ENCODE measurements at places on chromosomes 3 and 15.
A peak's percentile ranks its signal among the peaks of the same experiment; 100 is the strongest.

DNA sequence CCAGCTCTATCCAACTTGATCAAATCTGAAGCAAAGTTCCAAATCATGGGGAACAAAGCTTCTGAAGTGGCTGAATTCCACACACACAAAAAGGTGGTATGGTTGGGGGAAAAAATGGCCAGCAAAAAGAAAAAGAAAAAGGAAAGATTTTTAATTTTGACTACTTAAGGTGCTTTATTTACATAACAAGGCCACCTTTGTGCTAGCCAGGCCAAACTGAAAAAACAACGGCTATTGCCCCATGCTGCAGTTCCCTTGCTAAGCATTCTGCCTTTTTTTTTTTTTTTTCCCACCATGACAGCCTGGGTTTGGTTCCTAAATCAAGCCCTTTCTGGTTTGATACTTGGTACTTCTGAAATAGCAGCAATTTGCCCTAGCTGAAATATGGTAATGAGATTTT, 66.5 kb upstream of the DAZL start:
- no peak for DNase-seq

- peak; percentile 68 for DNase-seq
These were observed 13.7 kb upstream of the PRKCD start for GRCh38 chr3:53147151-53147902.

DNA sequence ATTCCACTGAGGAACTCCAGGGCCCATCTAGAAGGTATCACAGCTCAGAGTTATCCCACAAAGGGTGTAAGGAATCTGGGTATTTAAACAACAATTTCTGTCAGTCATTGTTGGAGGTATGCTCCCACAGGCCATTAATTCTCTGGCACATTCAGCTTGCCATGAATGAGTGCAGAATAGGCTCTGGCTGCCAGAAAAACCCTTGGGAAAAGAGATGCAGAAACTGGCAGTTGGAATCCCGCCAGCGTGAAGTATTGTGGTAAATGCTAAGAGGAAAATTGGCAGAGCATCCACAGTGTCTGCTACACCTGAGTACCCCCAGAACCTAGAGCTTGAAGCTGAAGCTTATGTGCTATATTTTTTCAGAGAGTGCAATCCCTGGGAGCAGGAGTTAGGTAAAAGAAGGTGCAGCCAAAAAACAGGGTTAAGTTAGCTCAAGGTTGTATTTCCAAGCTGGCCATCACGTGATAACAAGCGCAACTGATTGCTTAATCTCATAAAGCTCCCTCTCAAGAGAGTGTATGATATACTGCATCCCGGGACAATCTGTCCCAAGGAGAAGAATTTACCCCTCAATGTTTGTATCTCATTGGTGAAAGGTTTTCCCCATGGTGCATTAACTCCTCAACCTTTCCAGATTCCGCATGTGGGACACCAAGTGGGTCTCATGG, 94.2 kb upstream of the ACP3 start:
- DNase-seq: no peak

GRCh38 chr15:48414015-48414414, 82.8 kb downstream of the DUT start:
- DNase-seq: peak; percentile 83

- peak; percentile 98 for DNase-seq
These were observed 759 bp downstream of the WDR6 start for GRCh38 chr3:49007771-49008528.

DNA sequence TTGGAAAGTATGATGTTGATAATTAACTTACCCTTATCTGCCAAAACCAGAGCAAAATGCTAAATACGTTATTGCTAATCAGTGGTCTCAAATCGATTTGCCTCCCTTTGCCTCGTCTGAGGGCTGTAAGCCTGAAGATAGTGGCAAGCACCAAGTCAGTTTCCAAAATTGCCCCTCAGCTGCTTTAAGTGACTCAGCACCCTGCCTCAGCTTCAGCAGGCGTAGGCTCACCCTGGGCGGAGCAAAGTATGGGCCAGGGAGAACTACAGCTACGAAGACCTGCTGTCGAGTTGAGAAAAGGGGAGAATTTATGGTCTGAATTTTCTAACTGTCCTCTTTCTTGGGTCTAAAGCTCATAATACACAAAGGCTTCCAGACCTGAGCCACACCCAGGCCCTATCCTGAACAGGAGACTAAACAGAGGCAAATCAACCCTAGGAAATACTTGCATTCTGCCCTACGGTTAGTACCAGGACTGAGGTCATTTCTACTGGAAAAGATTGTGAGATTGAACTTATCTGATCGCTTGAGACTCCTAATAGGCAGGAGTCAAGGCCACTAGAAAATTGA, 59.7 kb downstream of the DCUN1D1 start:
- DNase-seq: no peak
